ENCODE measurements at places on chromosomes 6 and 20. TPM values are rescaled to one million over a fixed set of nuclear protein-coding genes. Genes with fewer than 3 reads are reported as not detected.
A peak's percentile ranks its signal among the peaks of the same experiment; 100 is the strongest.

- DNase-seq, result no peak
Observed at GRCh38 chr6:106101466-106101865, 15.3 kb downstream of the PRDM1 start.

GRCh38 chr6:5997420-5997987 is 9.2 kb downstream of the NRN1 start:
- peak; percentile 52 for DNase-seq

- peak; percentile 30 for DNase-seq
Observed at GRCh38 chr20:2237059-2237458, 58.7 kb upstream of the TGM3 start.

DNA sequence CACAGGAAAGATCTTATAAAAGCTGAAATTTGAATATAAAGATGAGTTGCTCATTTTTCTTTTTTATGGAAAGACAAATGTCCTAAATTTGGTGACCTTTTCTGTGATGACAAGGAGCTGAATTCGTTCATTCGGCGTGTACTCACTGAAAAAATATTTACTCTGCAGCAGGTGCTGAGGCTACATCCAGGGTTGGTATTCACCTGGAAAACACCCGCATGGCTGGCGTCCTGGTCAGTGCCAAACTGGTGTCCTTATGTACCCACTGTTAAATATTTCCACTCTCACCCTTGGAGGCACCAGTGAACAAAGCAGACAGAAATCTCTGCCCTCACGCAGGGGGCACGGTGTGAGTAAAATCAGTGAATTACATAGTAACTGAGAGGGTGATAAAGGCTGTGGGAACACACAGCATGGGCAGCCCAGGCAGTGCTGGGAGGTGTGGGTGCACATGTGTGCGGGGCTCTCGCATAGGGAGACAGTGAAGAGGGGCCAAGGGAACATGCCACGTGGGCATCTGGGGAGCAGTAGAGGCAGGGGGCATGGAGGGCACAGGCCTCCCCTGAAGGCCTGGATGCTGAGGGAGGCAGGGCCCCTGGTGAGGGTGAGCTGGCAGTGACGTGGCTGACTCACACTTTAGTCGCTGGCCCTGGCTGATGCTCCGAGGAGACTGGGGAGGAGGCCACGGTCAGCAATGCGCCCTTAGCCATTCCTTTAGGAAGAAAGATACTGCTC is 89.7 kb downstream of the INSM1 start:
- DNase-seq, result no peak

DNA sequence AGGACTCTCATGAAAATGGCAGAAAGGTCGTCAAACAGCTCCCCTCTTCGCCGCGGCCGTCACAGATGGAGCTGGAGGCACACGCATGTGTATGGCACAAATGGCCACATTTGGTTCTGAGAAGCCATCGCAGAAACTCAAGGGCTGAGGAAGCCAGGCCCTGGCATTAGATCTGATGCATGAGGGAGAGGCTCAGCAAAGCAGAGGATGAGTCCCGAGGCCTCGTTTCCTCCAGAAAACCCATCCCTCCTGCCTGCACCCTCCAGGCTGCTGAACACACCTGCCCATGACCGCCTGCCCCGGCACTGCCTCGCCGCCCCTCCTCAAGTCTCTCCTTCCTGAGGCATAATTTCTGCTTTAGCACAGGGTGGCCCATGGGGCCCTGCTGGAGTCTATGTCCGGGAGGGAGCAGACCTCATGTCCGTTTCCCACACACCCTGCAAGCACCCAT is 240.3 kb downstream of the DLL1 start:
- no peak for DNase-seq

DNA sequence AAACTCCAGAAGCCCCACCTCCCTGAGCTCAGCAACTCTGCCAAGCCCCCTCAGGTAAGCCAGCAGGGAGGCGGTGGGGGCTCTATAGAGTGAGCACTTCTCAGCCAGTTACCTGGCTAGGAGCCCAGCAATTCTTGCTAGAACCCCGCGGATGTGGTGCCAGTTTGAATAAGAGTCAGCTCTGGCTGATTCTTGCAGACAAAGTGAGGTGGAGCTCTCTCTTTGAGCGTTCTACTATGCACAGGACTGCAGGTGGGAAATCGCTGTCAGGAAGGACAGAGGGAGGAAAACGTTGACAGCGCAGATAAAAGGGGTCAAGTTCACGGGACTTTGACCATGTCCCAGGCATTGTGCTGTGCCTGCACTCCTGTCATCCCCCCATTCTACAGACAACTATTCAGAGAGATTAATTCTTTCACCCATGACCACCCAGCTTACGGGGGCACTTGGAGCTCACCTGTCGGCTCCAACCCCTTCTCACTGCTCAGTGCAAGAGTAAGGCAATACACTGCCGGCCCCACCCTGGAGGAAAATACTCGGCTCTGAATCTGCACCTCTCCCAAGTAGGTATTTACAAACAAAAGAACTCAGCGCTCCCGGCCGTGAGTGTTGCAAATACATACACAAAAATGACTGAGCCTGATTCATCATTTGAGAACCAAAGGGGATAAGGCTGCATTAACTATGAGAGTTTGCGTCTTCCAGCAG is 92.9 kb downstream of the ANKRD60 start:
- DNase-seq, result no peak

DNA sequence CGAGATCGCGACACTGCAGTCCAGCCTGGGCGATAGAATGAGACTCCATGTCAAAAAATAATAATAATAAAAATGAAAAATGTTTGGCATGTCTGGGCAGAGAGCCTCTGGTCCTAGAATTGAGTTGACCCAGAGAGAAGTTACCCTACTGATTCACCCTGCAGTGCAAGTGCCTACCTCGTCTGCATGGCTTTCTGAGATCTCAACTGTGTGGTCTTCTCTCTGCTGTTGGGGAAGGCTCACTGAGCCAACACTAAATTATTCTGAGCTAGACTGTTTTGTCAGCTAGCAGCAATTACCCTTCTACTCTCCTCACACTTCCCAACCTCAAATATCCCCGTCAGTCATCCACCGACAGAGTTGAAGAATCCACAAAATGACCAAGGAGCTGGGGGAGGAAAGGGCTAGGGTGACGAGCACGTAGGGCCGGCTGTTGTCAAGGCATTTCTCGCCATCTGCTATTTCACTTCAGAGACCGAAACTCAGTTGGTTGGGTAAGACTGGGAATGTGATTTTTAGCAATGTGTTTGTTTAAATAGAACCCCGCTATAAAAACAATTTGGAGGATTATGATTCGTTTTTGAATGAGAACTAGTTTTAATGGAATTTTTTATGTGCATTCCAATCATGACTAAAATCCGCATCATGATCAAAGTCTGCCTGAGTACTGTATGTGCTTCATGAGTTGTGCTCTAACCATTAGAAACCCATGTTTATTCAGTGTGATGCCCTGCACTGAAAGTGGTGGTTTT is 9.4 kb downstream of the MAS1 start:
- no peak for DNase-seq

- peak; percentile 31 for DNase-seq
Observed at GRCh38 chr6:137883400-137884148, 16.5 kb downstream of the TNFAIP3 start.

Gene COL11A2
- 1.9 TPM for total RNA-seq

DNA sequence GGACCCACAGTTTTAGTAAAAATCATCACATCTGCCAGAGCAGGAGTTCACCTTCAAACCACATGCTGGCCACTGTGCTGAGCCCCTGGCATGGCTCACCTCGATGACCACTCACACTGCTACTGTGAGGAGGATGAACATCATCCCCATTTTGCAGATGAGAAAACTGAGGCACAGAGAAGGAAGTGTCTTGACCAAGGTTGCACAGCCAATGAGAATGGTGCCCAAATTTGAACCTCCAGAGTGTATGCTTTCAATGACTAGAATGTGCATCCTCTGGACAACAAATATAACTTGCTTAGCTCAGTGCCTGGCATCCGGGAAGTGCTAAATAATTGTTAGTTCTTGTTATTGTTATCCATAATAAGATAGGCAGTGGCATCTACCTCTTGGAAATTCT is 37.2 kb upstream of the FAM83D start:
- DNase-seq, result no peak

- no peak for DNase-seq
Observed at GRCh38 chr6:133467982-133468380, 226.8 kb downstream of the EYA4 start.

GRCh38 chr6:166708460-166708859 is 81.4 kb upstream of the RPS6KA2 start:
- DNase-seq, result no peak

Gene BYSL
- total RNA-seq, result 8.4 TPM

GRCh38 chr6:158457131-158457530 is 102.8 kb upstream of the TMEM181 start:
- no peak for DNase-seq

- DNase-seq, result no peak
Observed at GRCh38 chr6:50849796-50850180, 31.1 kb downstream of the TFAP2B start.

Gene HLA-DQB2
- total RNA-seq, result 3.3 TPM

Gene TRIM15
- not detected for total RNA-seq

DNA sequence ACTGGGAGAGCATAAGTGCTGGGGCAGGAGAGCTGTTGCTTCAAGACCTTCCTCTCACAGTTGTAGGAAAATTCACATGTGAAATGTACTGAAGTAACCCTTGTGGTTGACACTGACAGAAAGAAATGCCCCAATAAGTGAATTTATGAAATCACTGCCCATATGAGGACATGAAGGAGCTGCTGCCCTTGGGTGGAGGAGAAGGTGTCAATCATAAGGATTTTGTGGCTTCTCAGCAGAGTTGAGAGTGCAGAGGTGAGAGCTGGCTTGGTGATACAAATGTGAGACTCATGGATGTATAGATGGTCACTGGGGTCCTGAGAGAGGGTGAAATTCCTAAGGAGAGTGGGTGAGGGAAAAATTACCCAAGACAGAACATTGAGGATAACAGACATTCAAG is 33.9 kb upstream of the CMTR1 start:
- no peak for DNase-seq

GRCh38 chr6:3426091-3426926 is 30.5 kb downstream of the SLC22A23 start:
- no peak for DNase-seq

Gene MYT1
- 0.20 TPM for total RNA-seq
